ENCODE measurements at places on chromosomes 11 and 22.

- DNase-seq, result no peak
Measured at GRCh38 chr11:129590753-129591475, 215.3 kb downstream of the BARX2 start.

DNA sequence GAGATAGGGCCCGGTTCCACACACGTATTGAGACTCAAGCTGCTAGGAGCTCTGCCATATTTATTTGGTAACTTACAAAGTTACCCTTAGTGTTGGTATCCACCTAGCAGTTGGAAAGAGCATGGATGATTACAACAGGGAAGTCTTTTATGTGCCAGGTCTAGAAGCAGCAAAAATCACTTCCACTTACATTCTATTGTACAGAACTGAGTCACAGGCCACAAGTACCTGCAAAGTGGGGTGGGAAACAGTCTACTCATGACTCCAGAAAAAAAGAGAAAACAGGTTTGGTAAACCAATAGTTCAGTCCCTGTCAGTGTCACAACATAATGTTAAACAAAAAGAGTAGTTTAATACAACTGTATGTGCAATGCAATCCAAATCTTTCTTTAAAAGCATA is 279.6 kb upstream of the PITPNB start:
- no peak for DNase-seq

GRCh38 chr22:30871391-30872284 is 96.9 kb downstream of the MORC2 start:
- no peak for DNase-seq

DNA sequence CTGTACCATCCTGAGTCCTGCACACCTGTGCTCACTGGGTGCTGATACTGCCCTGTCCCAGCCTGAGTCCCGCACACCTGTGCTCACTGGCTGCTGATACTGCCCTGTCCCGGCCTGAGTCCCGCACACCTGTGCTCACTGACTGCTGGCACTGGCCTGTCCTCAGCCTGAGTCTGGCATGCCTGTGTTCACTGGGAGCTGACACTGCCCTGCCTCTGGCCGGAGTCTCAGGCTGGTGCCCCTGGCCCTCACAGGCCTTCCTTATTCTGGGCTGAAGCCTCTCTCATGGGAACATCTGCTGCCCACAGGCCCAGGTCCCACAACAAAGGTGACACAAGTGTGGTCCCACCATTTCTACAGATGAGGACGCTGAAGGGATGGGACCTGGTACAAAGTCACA is 115.1 kb downstream of the MPPED1 start:
- DNase-seq, result no peak

- no peak for DNase-seq
Measured at GRCh38 chr11:43948341-43949225, 6.1 kb downstream of the C11orf96 start.

DNA sequence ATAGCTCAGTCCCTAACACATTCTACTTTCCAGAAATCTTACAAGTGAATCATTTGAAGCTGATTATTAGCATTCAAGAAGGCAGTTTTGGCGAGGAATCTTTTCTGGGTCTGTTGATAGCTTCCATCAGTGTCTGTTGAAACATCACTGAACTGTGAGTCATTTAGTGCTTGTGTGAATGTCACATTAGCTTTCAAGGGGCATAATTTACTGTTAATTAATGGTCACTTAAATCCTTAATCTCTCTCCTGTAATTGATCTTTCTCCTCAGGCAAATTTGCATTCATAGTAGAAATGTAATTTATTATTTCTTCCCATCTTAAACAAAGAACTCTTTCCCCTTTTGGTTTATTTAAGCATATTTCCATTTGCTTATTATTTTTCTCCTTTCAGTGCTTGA is 2.6 kb downstream of the HTR3B start:
- no peak for DNase-seq

GRCh38 chr22:45977003-45977411 is at the start of gene WNT7B:
Gene WNT7B, minus strand, starts transcription at chr22:45977162. Its CDS starts 408 bp downstream, at chr22:45976754.
- DNase-seq, result peak; percentile 78

DNA sequence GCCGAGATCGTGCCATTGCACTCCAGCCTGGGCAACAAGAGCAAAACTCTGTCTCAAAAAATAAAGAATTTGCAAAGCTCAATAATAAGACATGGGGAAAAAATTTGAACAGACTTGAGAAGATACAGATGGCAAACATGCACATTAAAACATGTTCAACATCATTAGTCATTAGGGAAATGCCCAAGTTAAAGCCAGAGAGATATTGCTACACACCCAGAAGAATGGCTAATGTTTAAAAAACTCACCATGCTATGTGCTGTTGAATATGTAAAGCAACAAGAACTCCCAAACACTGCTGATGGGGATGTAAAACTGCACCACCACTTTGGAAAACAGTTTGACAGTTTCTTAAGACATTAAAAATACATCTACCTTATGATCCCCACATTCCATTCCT is 12.6 kb downstream of the LRRC75B start:
- no peak for DNase-seq

- DNase-seq, result no peak
Measured at GRCh38 chr11:27025312-27025955, 15.2 kb upstream of the BBOX1 start.

GRCh38 chr22:37253126-37253660 is 9.1 kb upstream of the RAC2 start:
- DNase-seq, result no peak

DNA sequence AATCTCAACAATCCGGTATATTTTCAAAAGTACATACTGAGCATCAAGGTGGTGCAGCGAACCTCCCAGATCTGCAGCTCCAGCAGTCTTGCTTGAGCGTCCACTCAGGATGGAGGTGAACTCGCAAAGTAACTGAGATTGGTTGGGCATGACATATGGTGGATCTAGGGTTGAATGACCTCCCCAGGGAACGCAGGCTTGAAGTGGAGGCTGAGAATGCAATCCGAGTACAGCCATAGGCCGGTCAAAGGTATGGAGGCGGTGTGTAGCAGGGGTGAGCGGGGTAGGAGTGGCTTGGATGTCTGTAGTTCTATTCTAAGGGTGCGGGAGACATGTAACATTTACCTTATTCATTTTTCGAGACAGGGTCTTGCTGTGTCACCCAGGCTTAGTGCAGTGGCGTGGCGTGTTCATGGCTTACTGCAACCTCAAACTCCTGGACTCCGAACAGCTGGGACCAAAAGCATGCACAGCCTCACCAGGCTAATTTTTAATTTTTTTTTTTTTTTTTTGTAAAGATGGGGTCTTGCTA is 631 bp upstream of the C22orf39 start:
- peak; percentile 16 for DNase-seq

- DNase-seq, result no peak
Measured at GRCh38 chr11:120079750-120080610, 57.9 kb downstream of the TRIM29 start.

DNA sequence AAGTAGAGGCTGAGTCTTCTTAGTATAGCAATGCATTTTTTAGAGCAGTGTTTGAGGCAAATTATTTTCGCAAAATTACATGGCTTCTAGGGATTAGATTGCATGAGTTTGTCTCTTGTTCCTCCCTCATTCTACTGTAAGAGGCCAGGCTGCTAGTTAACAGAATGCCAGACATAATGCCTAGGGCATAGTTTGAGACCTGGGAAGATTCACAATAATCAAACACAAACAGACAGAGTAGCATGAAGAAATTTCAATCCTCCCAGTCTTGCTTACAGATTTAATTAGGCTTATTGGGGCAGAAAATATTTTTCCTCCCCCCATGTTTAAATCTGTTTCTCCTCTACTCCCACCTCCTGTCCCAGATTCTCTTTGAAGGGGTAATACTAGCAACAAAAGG is 48.3 kb downstream of the ARHGEF12 start:
- no peak for DNase-seq

DNA sequence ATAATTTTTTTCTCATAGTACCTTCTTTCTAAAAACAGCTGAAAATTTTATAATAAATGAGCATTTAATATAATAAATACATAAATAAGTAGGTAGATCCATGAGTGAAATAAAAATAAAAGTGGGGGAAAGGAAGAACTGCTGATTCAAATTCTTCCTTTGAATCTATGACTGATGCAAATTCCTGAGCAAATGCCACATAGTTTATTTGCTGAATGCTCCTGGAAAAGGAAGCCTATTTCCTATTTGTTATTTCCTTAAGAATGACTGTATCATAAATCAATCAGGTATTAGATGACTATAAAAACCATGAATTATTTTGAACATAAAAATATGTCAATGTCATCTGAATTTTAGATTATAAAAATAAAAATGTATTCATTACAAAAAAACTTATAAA is 16.6 kb downstream of the BTBD10 start:
- DNase-seq, result no peak

DNA sequence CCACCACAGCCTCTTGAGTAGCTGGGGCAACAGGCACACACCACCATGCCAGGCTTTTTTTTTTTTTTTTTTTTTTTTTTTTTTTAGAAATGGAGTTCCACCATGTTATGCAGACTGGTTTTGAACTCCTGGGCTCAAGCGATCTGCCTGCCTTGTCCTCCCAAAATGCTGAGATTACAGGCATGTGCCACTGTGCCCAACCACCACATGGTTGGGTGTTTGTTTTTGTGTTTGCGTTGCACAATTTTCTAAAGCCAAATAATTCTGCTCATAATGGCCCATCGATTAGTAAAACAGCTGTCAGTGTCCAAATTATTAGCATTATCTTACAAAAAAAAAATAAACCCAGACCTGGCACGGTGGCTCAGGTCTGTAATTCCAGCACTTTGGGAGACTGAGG is 65.8 kb downstream of the DDIAS start:
- no peak for DNase-seq

DNA sequence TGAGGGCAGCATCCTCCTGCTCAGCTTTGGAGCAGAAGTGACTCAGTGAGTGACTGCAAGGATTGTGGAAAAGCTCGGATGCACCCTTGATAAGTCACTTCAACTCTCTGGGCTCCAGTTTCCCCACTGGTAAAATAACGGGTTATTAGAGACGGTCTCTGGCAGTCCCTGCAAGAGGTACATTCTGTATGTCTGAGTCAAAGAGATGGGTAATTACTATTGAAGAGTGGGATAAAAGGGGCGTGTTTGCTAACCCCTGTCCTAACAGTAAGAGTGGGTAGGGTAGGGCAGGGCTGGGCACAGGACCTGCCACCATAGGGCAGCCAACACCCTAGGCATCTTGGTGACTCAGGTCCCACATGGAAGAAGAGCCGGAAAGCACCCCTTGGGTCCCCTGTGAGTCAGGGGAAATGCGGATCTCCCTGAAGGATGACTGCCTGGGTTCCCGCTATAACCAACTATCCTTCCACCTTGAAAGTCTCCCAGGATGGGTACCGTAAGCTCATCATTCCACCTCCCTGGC is 7.3 kb upstream of the AHNAK start:
- no peak for DNase-seq

DNA sequence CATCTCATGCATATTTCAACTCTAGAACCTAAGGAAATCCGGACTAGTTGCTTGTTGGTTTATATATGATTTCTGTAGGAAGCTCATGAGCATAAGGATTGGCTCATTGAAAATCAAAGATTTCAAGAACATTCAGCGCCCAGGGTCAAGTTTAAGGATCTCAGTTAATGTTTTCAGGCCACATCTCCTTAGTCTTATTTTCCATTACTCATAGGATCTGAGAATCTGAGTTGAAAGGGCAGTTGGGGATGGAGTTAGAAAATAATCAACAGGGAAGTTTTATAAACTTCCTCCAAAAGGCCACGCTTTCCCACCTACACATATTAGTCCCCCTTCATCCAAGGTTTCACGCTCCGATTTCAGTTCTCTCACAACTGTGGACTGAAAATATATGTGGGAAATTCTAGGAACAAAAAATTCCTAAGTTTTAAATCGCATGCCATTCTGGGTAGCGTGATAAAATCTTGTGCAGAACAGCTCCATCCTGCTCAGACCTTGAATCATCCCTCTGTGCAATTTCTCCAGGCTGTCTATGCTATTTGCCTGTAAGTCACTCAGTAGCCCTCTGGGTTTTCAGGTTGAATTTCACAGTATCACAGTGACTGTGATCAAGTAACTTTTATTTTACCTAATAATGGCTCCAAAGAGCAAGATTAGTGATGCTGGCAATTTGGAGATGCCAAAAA is 160.2 kb downstream of the KIRREL3 start:
- no peak for DNase-seq

All from NCI-H2029 (cell line).